T-helper 2 cell (primary cell): ENCODE measurements at places on chromosomes 2 and 18.
A peak's percentile ranks its signal among the peaks of the same experiment; 100 is the strongest.

DNA sequence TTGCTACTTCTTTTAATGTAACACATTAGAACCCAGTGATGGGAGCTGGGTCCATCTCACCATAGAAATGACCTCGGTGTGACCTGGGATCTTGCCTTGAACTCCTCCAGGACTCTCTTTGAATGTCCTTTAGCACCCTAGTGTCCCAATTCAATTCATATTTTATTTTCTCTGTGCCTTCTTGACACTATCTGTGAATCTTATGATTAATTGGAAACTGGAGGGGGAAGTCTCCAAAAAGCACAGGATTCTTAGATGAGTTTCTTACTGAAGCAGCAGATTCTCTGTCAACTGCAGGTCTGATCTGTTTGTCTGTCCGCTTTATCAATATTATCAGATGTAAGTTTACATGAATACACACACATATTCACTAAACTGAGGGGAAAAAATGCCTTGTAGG lies 470 bp downstream of the DHRS9 start:
- no peak for DNase-seq

DNA sequence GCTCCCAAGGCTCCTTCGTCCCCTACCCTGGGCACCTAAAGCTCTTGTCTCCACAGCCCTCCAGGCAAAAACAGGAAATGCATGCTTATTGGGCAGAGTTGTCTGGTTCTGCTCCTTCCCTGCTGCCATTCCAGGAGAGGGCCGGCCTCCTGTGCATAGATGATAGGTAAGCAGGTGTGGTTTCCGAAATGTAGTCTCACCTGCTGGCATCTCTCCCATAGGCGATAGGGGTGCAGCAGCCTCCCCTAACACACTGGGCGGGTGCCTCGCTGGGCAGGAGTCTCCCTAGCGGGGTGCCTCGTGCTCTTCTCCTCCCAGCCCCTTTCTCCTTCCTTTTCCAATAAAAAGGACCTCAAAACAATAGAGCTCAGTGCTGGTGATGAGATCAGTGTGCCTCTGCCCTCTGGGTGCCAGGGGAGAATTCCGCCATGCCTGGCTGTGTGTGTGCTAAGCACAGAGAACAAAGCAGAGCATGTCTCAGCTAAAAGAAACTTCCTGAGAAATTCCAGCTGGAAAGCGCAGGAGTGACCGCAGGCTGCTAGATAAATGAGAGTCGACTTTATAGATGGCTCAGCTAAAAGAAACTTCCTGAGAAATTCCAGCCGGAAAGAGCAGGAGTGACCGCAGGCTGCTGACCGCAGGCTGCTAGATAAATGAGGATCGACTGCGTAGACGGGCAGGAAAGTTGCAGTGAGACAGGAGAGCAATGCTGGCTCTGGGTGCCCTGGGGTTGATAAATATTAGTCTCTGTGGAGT lies 11.3 kb upstream of the PXDN start:
- no peak for DNase-seq

- DNase-seq: no peak
Observed at GRCh38 chr2:3486047-3487027, 33.0 kb downstream of the ADI1 start.

GRCh38 chr2:7966032-7966431 lies 715.8 kb upstream of the ID2 start:
- DNase-seq: no peak

GRCh38 chr18:80106482-80107051 lies 2.5 kb upstream of the ADNP2 start:
- no peak for DNase-seq

GRCh38 chr2:13950761-13951160 lies 681.8 kb upstream of the LRATD1 start:
- no peak for DNase-seq

DNA sequence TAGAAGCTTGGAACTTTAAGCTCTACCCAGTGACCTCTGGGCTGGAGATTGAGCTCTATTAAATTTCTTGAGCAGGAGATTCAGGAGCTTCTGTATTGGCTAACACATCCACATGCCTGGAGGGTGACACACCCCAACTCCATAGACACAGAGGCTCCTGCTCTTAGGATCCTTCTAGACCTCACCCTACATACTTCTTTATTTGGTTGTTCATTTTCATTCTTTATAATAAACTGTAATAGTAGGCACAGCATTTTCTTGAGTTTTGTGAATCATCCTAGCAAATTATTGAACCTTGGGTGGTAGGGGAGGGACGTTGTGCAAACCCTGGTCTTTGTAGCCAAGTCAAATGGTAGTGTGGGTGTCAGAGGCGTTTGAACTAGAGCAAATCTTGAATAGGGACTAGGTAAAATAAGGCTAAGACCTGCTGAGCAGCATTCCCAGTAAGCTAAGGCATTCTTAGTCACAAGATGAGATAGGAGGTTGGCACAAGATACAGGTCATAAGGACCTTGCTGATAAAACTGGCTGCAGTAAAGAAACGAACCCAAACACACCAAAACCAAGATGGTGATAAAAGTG lies 323.8 kb upstream of the GALNT5 start:
- DNase-seq: no peak

GRCh38 chr2:36451512-36451911 lies 95.9 kb downstream of the CRIM1 start:
- DNase-seq: no peak

- no peak for DNase-seq
Observed at GRCh38 chr2:40915651-40916050, 463.8 kb upstream of the SLC8A1 start.

DNA sequence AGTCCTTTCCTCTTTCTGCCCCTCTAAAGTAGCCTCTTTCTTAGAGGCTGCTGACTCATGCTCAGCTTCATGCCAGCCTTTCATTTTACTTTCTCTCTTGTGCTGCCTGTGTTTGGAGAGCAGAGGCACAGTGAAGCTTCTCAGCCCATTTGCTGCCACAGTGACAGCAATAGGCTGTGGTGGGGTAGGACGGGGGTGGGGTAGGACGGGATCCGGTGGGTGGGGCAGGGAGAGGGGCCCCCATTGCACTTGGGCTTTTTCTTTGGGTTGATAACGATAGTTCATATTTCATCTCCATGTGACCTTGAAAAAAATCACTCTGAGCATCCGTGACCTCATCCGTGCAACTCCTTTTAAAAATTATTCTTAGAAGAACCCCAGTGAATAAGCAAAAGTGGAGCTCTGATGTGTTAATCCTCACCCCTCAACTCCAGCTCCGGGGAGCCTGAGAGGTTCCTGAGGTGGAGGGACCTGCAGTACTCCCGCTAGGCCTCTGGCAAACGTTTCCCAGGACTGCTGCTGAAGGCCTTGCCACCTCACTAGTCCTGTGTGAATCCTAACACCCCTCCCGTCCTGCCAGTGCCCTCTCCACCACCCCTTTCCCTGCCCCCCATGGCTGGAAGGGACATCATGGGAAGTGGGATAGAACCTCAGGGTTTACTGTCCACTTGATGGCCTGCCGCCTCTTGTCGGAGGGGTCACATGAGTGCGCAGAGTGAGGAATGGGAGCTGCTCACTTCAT lies 70.8 kb downstream of the INPP4A start:
- DNase-seq: no peak

- DNase-seq: peak; percentile 12
Observed at GRCh38 chr18:76801567-76802505, 20.5 kb upstream of the ZNF236 start.

DNA sequence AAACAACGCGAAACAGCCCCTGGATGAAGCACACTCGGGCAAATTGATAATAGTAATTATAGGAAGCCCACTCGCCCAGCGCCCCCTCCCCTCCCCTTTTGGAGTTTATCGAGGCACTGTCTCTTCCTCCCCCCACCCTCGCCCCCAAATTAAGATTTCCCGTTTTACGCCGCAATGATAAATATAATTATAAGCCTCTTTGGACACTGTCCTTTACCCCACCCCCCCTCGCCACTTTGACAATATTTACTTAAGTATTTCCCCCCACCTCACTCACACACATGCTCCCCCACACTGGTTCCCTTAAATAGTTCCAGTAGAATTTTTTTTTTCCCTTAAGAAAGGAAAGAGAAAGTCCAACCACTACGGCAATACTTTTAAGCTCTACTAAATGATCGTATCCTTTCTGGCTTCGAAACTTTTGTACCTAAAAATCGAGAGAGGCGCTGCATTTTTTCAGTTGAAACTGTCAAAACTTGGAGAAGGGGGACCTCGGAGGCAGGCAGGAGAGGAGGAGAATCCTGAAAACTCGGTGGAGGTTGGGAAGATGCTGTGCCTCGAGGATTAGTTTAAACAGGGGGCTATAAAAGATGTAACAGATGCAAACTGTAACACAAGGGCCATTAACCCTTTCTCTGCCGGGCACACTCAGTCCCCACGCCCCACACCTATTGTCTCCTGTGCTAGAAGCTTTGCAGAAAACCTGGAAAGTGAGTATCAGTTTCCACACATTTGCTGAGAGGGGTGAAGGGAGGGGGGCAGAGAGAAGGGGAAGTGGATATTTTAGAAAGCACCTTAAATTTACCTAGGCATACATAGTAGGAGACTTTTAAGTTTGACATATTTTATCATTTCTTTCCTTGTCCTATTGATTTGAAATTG lies 1.8 kb downstream of the ZEB2 start:
- peak; percentile 38 for DNase-seq

- DNase-seq: no peak
Observed at GRCh38 chr2:16118611-16119590, 178.6 kb downstream of the MYCN start.

GRCh38 chr2:30679426-30680088 lies 127.7 kb downstream of the CAPN13 start:
- DNase-seq: peak; percentile 16

DNA sequence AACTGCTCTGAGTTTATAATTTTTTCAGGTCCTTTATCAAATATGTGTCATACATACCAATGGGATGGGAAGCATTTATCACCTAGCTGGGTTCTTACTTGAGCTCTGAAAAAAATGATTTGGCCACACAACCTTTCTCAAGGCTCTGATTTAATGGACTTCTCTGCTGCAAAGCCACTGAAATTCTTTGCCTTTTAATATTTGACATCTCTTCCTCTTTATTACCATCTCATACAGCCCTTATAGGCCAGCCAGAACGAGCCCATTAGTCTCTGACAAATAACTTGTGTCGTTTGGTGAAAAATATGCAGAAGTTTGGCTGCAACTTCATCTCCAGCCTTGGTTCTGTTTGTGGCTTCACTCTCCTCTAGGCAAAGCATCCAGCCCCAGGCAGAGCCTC lies 249.1 kb downstream of the ATAD2B start:
- no peak for DNase-seq

DNA sequence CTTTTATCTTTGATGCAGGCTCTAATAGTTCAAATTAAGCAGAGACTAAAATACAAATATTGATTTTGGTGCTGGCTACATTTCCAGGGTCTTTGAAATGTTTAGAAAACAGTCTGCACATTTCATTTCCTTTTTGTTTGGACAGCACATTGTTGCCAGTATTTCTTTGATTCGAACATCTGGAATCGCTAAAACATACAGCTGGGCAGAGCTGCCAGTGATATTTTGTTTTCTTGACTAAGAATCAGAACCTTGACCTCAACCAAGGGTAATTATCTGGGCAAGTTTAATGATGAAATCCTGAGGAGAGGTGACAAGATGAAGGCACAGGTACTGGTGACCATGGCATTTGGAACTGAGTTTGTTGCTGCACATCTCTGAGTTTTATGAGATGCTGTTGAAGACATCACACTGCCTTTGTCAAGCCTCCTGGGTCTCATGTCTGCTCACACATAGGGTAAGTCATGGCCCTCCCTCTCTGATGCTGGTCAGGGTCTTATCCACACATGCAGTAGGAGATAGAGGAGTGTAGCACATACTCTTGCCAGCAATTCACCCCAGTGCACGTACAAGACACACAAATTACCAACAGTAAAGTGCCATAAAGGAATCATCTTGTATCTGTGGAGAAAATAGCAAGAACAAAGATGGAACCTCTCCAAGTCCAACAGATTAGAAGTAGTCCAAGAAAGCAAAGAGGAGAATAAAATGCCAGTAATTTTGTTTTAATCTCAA lies 391.9 kb downstream of the RND3 start:
- DNase-seq: no peak

GRCh38 chr18:52963481-52963880 lies 623.5 kb downstream of the DCC start:
- DNase-seq: no peak

DNA sequence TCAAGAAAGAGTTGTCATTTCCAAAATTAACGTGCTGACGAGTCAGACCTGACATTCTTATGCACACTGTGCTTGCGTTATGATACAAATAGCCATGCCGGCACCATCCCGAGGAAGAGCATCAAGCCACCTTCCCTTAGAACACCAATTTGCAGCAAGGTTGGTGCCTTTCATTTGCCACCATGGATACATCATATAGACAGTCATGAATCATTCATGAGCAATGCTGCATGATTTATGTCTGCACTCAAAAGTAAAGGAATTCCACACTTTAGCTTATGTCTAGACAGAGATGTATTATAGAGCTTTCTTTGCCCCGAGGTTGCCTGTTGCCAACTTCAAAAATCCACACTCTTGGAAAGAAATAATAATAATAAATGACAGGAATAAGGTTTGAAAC lies 166.9 kb downstream of the VWC2L start:
- no peak for DNase-seq

GRCh38 chr2:145775591-145775990 lies 1255.7 kb upstream of the ZEB2 start:
- no peak for DNase-seq

DNA sequence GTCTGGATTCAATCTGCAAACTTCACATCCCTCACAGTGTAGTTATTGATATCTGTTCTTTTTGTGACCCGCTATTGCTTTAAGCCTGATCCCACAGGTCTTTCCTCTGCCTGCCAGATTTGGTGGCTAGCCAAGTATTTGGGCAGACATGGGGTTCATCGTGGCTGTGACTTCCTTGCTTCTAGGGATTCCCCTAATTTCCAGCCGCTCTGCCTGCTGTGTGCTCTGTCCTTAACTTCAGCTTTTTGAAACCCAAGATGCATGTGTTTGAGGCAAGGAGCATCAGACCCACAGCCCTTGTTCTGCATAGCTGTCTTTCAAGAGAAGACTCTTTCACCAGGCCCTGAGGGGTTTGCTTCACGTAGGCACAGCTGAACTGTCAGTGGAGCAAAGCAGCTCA lies 54.2 kb downstream of the NCAPH start:
- DNase-seq: no peak

- DNase-seq: no peak
Observed at GRCh38 chr18:48954886-48955819, 4.4 kb upstream of the SMAD7 start.

- DNase-seq: no peak
Observed at GRCh38 chr2:183948861-183949260, 649.5 kb upstream of the ZNF804A start.

GRCh38 chr2:142142595-142142994 lies 11.8 kb upstream of the LRP1B start:
- DNase-seq: no peak

DNA sequence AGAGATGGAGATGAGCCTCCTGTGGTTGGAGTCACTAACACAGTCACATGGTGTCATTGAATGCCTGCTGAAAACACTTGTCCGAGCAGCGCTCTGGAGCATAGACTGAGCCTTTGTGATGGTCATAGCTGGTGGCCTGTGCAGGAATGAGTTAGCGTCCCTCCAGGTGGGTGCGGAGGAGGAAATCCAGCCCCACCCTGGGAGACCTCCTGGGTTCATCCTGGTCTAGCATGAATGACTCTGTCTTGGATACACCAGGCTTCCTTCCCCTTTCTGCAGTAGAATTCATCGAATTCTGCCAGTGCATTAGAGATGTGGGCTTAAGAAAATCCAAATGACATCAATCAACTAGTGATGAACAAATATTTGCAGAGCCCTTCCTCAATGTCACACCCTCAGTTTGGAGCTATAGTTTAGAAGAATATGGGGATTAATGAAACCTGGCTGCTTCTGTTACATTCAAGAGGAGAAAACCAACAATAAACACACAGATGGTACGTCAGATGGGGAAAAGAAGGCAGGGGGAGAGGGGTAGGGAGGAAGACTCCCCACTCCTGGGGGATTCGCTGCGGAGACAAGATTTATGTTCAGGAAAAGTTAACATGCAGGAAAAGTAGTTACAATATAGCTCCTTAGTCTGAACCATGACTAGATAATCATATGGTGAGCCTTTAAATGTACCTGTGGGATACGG lies 136.7 kb downstream of the DDX1 start:
- DNase-seq: no peak
